SHP77 (cell line): ENCODE measurements at places on chromosomes 2 and 18.

- DNase-seq, result no peak
Measured at GRCh38 chr2:231315896-231316295, 79.6 kb upstream of the B3GNT7 start.

DNA sequence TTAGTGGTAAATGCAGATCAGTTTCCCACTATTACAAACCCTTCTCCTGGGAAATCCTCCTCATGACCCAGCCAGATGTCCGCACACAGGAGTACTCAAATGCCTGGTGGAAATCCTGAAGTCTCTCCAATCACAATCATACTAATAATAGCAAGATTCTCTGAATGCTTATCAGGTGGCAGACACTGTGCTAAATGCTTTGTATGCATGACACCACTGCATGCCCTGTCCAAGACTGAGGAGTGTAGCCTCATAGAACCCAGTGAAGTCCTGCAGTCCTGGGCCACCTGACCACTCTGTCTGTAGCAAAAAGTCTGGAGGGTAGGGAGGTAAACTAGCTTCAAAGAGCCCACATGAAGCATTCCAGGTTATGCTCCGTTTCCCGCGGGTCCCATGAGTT, 434.8 kb upstream of the CHST9 start:
- no peak for DNase-seq

GRCh38 chr2:17634997-17635396, 94.5 kb downstream of the VSNL1 start:
- DNase-seq, result no peak

DNA sequence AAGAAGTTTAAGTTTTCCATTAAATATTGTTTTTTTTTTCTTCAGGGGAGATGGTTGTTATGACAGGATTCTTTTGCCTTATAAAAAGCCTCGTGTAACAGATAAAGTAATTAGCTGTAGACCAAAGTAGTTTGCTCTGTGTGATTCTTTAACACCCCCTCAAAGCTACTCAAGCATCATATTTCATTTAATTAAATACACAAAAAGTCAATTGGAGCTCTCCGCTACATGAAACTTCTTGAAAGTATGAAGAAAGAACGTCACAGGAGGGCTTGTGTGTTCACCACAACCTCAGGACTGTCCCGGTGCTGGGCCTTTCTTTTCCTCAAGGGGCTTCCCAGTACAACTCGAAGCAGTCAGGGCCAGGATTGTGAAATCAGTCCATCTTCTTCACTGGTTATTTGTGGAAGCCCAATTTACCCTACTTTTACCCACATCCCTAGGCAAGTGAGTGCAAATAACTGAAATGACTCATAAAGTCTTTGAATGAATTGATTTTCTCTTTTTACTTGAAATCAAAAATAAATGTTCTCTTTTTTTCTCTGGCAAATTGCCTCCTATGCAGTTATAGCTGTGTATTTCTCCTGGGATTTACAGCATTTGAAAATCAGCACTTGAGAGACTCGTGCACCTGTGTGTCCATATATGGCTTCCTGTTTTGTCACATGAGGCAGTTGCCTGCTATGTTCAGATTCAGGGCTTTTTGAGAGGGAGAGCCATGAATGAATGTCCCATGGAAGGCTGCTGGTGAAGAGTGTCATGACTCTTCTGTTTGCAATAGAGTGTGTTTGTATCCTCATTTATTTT, 48.6 kb downstream of the LINC00305 start:
- DNase-seq, result peak; percentile 9

GRCh38 chr2:7272210-7272609, 355.0 kb downstream of the RNF144A start:
- no peak for DNase-seq

DNA sequence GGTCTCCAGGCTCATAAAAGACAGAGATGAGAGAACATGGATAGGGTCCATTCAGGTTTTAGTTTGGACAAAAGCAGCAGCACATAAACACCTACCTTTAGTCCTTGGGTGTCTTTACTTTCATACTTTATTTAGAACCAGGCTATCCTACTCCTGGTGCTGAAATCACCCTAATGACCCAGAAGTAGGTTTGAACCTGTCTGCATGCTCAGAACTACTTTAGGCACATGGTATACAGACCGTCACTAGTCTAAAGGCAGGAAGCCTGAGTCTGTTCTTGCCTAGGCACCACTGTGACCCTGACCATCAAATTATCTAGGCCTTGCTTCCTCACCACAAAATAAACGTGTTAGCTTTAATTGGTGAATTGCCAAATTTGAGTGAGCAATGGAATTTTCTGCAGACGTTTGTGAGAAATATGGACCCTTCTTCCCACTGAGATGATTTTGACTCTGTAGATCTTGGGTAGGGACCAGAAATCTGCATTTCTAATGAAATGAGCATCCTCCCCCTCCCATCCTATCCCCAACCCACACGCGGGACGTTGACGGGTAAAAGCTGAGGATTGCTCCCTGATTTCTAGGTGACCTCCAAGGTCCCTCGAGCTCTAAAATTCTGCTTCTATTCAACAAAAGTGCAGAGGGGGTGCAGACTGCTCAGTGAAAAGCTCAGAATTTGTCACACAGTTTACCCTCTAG, 75.1 kb downstream of the PLEKHM3 start:
- DNase-seq, result no peak

- no peak for DNase-seq
Measured at GRCh38 chr2:41905597-41906337, 142.1 kb upstream of the PKDCC start.
